Glutamatergic neuron (in vitro differentiated cells): ENCODE measurements at places on chromosomes 3 and 15.

- no peaks in the 10 kb centered on the region for H3K36me3 ChIP-seq
- H3K4me1 ChIP-seq = peaks cover 20% of the 10 kb centered on the region
- H3K27ac ChIP-seq = no peak overlapping the region
- no peak for DNase-seq
Measured at GRCh38 chr15:78023865-78024518, 53.5 kb downstream of the TBC1D2B start.

- H3K4me1 ChIP-seq = no peaks in the 10 kb centered on the region
- H3K36me3 ChIP-seq = no peaks in the 10 kb centered on the region
- peaks cover 4% of the 10 kb centered on the region for H3K27me3 ChIP-seq
- no peak overlapping the region for H3K4me3 ChIP-seq
Measured at GRCh38 chr3:149375501-149376196, 1.8 kb downstream of the TM4SF1 start.

DNA sequence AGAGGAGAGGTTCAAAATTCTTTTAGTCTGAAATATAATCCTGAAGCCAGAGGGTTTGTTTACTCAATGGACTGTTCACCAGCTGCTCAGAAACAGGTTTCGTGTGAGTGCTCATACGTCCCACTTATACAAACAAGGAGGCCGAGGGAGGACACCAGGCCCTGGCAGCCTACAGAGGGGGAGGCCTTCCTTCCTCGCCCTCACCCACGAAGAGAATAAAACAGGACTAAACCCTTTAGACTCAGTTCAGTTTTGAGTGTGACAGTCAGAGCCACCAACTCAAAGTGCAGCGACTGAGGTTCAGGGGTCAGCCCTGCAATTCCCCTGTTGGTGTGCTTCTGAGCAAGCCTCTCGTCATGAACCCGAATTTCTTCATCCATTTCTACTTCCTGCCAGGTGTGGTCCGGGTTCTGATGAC lies 17.3 kb downstream of the FAM174B start:
- peak overlapping the region; percentile 25 for H3K4me3 ChIP-seq
- H3K27me3 ChIP-seq = peaks cover 6% of the 10 kb centered on the region
- no peak for DNase-seq
- H3K4me1 ChIP-seq = peaks cover 26% of the 10 kb centered on the region

GRCh38 chr3:50708620-50709019 lies 33.9 kb downstream of the DOCK3 start:
- DNase-seq = no peak
- no peaks in the 10 kb centered on the region for H3K27me3 ChIP-seq
- H3K36me3 ChIP-seq = peaks cover 11% of the 10 kb centered on the region
- no peak overlapping the region for H3K27ac ChIP-seq

- H3K4me3 ChIP-seq = no peak overlapping the region
- peaks cover 3% of the 10 kb centered on the region for H3K27me3 ChIP-seq
- H3K27ac ChIP-seq = peak overlapping the region; percentile 22
- no peaks in the 10 kb centered on the region for H3K36me3 ChIP-seq
Measured at GRCh38 chr3:52400275-52400793, 44.6 kb downstream of the SEMA3G start.
